ENCODE measurements at places on chromosomes 4 and X.

DNA sequence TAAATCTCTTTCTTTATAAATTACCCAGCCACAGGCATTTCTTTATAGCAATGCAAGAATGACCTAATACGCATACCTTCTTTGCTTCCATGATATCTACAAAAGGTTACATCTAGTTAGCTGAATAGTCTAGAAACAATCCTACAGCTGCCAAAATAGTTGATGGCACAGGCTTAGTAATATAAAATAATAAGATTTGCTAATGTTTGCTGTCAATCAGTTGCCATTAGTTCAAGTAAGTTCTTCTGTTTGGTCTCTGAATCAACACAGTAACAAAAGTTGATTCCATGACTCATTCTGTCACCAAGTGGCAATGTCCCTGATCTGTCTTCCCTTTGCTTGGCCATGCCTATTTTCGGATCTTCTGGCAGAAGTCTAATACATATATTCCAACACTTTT lies 470.2 kb downstream of the SPRY1 start:
- DNase-seq, result no peak

DNA sequence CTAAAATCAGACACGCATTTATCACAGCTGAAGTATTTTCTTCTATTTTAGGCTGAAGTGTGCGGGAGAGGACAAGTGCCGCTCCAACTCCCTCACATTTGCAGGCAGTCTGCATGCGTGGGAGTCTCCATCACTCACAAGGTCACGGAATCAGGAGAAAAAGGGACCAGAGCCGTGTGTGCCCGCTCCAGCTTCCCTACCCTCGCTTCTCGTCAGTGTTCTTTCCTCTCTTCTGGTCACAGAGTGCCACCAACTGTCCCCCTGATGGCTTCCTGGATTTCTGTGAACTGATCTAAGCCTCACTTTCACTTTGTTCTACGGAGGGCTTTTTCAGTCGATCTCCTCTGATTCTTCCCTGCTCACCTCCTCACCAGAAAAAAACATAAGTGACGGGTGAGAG lies 407.4 kb upstream of the AADAT start:
- no peak for DNase-seq

DNA sequence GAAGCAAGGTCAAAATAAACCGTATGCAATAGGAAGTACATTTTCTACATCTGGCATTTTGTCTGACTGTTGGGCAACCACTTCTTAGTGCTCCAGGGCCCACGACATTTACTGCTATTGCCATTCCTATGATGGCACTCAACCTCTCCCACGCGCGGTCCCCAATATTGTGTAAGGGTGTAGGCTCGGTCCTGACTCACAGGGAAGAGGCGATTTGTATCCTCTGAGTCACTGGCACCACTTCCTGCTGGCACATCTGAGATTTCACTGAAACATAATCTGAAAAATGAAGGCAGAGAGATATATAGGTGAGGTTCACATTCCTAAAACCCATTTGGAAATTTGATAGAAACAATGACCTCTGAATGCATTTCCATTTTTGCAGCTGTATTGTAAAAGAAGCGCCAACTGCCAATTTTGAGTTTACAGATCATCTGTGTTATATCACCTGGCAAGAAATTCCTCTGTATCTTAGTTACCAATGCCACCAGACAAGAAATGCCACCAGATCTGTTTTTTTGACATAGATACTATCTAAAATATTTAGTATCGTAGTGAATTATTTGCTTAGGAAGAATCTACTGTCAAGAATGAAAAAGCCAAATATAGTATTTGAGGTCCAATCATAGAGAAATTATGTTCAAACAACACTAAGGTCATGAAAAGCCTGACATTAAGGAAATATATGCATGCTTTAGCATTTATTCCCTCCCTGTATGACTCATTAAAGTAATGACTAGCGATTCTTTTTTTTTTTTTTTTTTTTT lies 9.8 kb downstream of the EREG start:
- DNase-seq, result no peak

DNA sequence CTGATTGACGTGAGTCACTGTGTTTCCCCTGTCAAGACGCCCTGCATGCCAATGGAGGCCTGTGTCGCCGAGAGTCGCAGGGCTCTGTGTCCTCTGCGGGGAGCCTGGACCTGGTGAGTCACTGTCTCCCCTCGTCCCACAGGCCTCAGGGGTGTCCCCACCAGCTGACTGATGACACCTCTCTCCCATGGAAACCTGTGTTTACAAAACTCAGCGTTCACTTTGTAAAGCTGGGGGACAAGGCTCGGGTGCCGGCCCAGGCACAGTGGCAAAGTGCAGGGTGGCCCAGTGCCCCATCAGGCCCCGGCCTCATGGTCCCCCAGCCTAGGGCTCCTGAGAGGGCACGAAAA lies 21.2 kb upstream of the HGFAC start:
- no peak for DNase-seq

- DNase-seq, result no peak
Measured at GRCh38 chr4:87811977-87812376, 12.6 kb downstream of the IBSP start.

- no peak for DNase-seq
Measured at GRCh38 chr4:158826057-158826456, 57.2 kb downstream of the FNIP2 start.

DNA sequence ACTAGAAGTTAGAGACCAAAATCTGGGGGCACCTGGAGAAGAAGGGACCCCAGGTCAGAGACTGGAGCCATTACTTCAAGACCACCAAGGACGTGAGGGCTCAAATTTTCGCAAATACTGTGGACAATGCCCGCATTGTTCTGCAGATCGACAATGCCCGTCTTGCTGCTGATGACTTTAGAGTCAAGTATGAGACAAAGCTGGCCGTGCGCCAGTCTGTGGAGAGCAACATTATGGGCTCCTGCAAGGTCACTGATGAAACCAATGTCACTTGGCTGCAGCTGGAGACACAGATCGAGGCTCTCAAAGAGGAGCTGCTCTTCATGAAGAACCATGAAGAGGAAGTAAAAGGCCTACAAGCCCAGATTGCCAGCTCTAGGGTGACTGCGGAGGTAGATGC lies 101.2 kb downstream of the NCAPG start:
- DNase-seq, result no peak

DNA sequence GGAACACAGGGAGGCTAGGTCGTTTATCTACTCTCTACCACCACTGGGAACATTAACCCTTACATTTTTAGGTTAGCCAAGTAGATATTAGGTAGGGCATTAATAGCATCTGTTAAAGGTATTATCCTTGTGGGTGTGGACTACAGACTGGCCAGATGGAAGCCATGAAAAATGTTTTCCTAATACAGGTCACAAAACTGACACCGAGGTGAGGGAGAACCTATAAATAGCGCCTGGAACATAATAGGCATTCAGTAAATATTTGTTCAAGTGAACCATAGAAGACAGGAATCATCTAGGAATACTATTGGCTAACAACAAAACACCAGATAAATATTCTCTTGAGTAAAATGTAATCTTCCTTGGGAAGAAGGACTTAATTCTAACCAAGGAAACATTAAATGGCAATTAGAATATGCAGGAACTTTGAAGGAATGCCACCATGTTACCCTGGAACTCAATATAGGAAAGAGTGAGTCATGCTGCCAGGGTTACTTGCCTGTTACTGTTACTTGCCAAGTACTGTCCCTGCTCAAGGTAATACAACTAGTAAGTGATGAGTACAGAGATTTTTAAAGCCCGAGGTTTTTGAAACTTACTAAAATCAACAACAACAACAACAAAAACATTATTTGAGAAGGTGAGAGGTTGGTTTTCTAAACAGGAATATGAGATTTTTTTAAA lies 79.0 kb downstream of the SOX3 start:
- no peak for DNase-seq

DNA sequence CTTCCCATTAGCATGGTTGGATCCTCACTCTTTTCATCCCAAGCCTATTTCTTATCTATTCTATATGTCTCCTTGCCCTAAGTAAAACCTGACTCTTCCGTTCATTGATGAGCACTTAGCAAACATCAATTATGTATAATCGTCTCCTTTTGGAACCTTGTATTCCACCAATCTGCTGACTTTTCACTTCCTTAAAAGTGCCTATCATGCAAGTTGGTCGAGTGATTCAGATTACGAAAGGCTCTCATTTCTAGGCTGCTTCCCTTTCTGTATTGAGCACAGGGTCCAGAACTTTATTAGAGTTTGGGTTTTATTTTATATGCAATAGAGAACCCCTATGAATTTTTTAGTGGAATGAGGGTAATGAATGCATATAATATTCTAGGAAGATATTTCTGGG lies 27.1 kb upstream of the ALB start:
- DNase-seq, result no peak

- DNase-seq, result no peak
Measured at GRCh38 chr4:152860046-152860445, 76.1 kb upstream of the FHDC1 start.

DNA sequence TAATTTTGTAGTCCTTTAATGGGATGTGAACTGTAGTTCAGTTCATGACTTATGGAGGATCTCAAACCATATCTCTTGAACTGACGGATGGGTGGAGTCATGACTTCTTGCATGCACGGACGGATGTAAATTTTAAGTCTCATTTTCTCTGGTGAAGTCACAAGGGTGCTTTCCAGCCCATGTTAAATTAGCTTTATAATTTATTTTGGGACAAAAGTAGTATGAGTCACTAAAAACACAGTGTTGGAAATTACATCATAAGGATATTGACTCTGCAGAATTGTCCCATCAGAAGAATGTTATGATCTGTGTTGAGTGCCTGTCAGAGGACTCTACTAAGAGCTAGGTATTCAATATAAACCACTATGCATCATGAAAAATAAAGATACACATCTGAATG lies 6.8 kb upstream of the PAGE5 start:
- DNase-seq, result no peak

- DNase-seq, result no peak
Measured at GRCh38 chrX:44352758-44353157, 9.3 kb upstream of the EFHC2 start.

GRCh38 chr4:93203708-93204107 lies 624.8 kb upstream of the ATOH1 start:
- no peak for DNase-seq
